CD14-positive monocyte (primary cell): ENCODE measurements at places on chromosomes 12 and 14.
A peak's percentile ranks its signal among the peaks of the same experiment; 100 is the strongest.

GRCh38 chr14:57671021-57671420 is 177.4 kb upstream of the CCDC198 start:
- DNase-seq: no peak

DNA sequence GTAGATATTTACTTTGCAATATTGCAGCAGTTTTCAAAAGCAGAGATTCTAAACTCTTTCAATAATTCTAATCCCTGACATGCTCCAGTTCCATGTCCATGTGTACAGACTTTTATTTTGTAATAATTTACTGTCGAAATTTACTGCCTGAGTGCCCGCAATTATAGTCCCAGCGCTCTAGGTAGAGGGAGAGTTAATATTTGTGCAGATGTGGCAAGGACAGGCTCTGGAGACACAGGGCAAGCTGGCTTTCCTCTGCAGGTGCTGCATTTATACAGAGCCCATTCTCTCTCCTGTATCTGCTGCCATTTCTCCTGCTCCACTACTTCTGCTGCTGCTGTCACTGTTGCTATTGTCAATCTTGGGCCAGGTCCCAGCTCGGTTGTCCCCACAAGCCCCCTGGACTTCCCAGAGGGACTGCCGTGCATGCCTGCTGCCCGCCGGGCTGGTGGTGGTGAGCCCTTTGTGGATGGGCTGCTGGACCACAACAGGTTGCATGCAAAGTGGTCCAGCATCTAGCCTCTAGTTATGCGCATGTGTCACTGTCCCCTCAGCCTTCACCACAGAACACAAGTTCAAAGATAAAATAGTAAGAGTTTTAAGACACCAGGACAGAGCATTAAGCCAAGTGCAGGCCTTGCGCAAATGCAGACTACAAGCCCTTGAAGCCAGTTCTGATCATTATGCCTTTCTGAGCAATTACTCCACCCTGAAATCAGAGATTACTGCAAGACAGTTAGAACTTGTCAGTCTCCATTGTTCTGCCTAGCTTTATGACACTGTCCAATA is 40.8 kb upstream of the CSRP2 start:
- DNase-seq: no peak

GRCh38 chr14:22577334-22577908 is 11.6 kb downstream of the DAD1 start:
- DNase-seq: no peak

- DNase-seq: no peak
Measured at GRCh38 chr12:96141216-96141912, 52.8 kb upstream of the ELK3 start.

DNA sequence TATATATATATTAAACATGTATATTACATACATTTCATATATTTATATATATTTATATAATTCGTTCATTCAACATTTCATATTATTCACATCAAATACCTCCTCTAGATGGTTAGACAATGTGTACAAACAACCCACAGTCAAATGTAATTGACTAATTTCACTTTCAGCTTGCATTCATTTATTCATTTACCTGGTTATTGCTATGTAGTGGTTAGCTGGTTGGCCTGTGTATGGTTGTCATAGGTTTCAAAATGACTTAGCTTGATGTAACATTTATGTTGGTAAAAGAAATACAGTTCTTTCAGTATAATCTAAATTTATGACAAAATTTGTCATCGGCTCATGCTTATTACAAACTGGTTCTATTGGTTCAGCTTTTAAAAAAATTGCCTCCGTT is 389 bp downstream of the OR4K13 start:
- no peak for DNase-seq

- DNase-seq: no peak
Measured at GRCh38 chr14:91685600-91685999, 46.3 kb downstream of the CATSPERB start.

- DNase-seq: no peak
Measured at GRCh38 chr12:1205512-1206060, 214.6 kb downstream of the ERC1 start.

DNA sequence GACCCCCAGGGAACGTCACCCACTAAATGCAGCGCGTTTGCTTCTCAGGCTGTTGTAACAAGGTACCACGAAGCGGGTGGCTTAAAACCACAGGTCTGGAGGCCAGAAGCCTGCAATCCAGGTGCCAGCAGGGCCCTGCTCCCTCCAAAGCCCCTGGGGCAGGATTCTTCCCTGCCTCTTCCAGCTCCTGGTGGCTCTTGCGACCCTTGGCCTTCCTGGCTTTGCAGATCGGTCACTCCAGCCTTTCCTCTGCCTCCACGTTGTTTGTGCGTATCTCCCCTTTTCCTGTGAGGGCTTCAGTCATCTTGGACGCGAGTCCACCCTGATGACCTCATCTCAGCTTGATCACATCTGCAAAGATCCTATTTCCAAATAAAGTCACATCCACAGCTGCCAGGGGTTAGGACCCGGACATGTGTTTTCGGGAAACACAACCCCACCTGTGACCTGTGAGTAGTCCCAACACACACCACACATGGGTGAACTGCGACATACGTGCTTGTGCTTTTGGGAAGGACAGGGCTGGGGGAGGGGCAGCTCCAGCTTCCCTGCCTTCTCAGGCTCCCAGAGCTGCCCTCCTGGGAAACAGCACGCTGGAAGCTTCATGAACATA is 114.5 kb upstream of the NCOR2 start:
- peak; percentile 59 for DNase-seq

GRCh38 chr14:37968664-37969240 is 239.0 kb upstream of the SSTR1 start:
- DNase-seq: no peak

GRCh38 chr12:30910038-30910350 is 16.6 kb upstream of the TSPAN11 start:
- DNase-seq: no peak

- no peak for DNase-seq
Measured at GRCh38 chr14:41548666-41549065, 58.0 kb upstream of the LRFN5 start.

DNA sequence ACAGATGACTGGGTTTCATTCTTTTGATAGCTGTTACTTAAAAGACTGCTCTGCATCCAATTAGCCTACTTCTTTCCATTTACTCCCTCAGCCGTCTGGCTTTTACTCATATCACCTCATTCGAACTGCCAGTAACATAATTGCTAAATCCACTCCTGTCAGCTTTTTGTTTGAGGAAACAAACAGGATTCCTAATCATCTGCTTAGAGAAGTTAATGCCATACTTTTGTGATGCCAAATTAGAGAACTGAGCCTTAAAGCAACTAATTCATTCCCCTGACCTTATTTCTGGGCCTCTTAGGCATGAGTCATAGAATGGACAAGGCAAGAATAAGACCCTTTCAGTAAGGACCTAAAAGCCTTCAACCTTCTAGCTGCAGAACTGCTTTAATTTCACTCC is 2.9 kb downstream of the OXA1L start:
- DNase-seq: no peak

- DNase-seq: no peak
Measured at GRCh38 chr12:124487066-124487833, 80.2 kb downstream of the NCOR2 start.

DNA sequence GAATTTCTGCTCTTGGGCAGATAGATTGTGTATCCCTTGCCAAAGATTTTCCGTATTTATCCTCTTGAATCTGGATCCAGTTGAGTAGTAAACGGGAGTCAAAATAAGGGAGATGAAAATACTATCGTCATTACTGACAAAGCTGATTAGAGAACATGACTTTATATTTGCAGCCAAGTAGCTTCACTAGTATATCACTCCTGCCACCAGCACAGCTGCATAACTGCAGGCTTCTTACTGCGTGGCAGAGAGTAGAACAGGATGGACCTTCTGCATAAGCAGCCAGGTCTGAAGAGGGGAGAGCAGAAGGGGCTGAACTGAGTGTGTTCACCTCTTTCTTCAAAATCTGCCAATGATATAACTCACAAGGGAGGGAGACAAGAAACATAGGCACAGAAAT is 283.7 kb downstream of the FBXL14 start:
- DNase-seq: no peak

DNA sequence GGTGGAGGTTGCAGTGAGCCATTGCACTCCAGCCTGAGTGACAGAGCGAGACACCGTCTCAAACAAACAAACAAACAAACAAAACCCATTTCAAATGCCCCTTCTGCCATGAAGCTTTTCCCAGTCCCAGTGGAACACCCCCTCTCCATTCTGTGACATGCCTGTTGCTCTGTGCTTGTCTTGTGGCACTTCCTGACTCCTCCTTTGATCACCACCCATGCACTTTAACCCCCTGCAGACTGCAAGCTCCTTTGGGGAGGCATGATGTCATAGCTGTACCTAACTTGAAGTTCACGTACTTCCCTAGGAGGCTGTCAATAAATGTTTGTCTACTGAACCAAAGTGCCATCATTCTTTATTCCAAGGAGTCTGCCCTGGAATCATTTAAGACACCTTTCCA is 64.7 kb downstream of the TMCC3 start:
- DNase-seq: no peak

GRCh38 chr14:101060171-101060601 is 156.7 kb upstream of the RTL1 start:
- DNase-seq: no peak

DNA sequence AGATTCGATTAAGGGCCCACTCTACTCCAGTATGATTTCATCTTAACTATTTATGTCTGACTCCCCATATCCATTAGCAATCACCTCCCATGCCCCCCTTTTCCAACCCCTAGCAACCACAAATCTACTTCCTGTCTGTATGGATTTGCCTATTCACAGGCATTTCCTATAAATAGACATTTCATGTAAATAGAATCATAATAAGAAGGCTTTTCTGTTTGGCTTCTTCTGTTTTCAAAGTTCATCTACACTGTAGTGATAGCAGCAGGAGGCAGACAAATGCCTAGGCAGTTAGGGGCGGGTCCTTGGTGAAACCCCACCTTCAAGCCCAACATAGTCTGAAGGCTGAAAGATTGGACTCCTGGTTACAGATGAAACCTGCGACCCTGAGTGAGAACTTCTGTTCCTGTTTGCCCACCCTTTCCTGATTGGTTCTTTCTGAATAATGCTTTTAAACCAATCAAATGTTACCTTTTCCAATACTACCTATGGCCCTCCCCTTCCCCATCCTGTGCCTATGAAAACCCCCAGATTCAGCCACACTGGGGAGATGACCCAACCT is 62.1 kb upstream of the HECTD1 start:
- no peak for DNase-seq

DNA sequence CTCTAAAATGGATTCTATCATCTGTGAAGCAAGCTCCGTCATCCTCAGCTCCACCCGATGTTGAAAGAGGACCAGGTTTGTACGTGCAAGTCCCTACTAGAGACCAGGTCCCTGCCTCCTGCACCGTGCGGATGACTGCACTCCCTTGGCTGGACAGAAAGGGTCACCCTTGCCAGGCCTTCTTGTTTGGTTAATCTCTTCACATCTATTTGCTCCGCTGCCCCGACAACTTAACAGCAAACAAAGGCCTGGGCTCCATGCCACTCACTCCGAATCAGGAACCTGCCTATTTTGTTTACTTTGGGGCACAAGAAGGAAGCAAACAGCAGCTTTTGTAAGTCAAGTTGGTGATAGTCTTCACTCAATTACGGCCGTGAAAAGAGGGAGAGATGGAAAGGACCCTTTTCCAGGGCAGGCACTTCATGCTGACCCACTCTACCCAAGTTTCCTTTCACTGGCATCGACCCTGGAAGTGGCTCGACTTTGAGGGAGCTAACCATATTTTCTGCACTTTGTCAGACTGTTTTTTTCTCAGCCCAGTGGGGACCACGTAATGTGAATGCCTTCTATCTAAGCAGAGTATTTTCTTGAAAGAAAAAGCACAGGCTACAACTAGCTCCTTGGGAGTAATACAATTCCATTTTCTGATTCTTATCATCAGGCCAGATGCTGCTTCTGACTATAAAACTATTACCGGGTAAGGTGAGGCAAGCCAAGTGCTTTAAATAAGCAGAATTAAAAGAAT is 202.6 kb downstream of the FOXN3 start:
- no peak for DNase-seq

GRCh38 chr12:31583878-31584277 is 7.1 kb downstream of the DENND5B start:
- no peak for DNase-seq

- no peak for DNase-seq
Measured at GRCh38 chr14:44613061-44613712, 106.1 kb upstream of the FSCB start.

DNA sequence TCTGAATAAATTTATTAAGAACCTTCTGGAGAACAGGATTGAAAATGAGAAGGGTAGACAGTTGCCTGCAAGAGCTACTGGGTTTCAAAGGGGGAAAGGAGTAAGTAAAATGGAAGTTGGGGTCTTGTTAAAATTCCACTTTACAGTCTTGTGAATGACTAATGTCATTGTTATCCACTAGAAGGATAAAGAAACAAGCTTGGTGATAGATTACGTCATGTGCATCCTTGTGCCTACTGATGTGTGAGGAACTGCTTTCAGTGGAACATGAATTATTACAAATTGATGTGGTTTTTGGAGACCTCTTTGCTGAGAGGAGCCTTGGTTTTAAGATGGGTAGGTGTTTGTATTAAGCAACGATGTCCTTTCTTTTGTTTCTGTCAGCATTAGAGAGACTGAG is 272.5 kb upstream of the PRICKLE1 start:
- no peak for DNase-seq

DNA sequence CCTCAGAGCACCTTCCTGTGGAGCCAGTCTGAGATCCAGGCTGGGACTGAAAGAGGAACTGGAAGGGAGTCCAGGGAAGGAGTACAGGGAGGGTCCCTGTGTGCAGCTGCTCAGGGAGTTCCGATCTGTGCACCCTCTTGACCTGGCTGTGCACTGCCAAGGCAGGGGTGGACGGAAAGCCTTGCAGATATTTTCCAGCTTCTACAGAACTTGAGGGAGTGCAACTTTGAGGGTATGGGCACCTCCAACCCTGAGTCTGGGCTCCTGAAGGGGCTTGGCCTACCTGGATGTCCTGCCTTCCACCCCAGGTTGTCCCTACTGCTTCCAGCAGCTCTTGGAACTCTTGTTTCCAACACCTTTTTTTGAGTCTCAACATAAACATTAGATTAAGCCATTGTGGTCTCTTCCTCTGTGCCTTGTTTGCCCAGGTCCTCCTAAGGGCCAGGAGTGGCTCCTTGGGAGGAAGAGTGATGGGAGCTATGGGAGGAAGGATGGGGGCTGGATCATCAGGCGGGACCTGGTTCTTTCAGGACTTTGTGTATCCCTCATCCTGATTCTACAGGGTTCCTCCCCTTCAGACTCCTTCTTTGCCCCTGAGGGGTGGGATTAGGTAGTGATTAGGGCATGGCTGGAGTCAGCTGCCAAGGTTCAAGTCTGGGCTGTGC is 3.5 kb downstream of the KRT7 start:
- no peak for DNase-seq

DNA sequence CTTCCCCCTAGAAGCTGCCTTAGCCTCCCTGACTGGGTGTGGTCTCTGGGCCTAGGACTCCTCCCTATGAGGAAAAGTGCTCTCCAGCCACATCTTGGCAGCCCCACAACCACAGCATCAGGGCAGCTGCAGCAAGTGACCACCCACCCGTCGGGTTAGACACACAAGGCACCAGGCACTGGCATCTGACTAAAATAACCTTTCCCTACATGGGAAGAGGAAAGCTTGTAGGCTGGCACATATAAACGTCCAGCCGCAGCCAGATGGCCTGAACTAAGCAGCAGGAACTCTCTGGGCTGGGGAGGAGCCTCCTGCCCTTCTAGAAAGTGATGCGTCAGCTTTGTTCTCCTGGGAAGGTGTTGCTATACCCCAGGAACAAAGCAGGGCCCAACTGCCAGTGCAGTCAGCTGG is 328.7 kb downstream of the DPF3 start:
- no peak for DNase-seq

- DNase-seq: no peak
Measured at GRCh38 chr14:28813810-28814209, 47.2 kb downstream of the FOXG1 start.
